ENCODE measurements at places on chromosomes 5 and 9.

GRCh38 chr9:87211669-87212068, 264.4 kb upstream of the GAS1 start:
- DNase-seq: no peak

DNA sequence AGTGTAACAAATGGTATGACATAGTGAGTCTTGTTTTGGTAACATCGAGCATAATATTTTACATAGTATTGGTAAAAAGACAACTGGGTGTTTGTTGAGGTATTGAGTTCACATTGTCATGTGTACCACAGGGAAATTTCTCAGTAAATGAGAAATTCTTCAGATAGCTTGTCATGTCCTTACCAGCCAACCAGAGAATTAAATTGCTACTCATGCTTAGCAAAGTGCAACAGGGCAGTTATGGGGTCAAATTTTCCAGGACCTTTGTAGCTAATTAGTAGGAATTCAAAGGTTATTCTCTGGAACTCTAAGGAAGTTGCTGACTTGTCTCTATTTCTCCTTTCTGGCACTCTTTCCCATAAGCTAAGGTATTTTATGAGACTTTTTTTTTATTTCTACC, 595.7 kb downstream of the EFNA5 start:
- no peak for DNase-seq

GRCh38 chr5:152568016-152568415, 162.9 kb upstream of the NMUR2 start:
- no peak for DNase-seq

- peak; percentile 67 for DNase-seq
Observed at GRCh38 chr9:127955294-127956015, 17.8 kb upstream of the DPM2 start.

DNA sequence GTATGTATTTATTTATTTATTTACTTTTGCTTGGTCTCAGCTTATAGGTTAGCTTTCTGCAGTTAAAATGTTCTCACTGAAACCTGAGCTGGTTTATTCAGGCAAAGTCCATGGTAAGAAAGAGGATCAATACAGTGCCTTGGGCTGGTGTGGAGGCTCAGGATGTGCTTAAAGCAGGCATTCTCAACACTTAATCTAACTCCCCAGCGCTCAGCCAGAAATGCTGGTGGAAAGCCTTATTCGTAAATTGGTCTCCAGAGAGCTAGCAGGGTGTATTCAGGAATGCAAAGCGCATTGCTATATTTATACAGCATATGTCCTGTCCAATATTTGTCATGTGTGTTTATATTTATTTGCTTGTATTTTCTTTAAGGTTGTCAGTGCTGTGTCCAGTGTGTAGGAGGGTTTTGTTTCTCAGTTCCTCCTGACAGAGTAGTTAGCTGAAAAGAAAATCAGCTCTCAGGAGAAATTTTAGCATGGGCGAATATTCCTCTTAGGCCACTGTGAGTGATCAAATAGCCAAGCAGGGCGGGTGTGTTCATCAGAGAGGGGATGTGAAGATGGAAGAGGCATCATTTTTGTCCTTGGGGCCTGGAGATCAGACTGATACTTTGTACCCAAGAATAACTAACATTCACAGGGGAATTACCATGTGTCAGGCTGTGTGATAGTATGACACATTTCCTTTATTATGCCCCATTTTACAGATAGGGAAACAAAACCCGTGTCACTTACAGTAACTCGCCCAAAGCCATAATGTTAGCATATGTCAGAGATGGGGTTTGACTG, 65.8 kb downstream of the DOCK2 start:
- no peak for DNase-seq

- DNase-seq: no peak
Observed at GRCh38 chr5:54187694-54188093, 122.7 kb downstream of the ARL15 start.

- DNase-seq: no peak
Observed at GRCh38 chr5:95424526-95424925, 33.4 kb downstream of the FAM81B start.

DNA sequence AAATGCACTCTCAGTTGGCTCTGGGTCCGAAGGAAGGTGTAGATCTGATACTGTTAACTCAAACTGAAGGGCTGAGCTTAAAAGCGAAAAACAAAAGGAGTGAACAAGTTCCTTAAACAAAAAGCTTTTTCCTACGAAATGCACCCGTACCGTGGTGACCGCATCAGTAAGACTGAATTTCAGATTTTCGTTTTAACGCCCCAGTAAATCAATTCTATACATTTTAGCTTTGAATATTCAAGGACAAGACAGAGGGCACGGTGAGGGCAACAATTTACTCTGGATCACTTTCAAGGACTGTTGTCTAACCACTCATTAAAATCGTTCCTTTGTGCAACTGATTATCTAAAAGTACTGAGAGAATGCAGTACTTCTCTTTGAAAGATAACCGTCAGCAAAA, 1.9 kb downstream of the HOMER1 start:
- no peak for DNase-seq

DNA sequence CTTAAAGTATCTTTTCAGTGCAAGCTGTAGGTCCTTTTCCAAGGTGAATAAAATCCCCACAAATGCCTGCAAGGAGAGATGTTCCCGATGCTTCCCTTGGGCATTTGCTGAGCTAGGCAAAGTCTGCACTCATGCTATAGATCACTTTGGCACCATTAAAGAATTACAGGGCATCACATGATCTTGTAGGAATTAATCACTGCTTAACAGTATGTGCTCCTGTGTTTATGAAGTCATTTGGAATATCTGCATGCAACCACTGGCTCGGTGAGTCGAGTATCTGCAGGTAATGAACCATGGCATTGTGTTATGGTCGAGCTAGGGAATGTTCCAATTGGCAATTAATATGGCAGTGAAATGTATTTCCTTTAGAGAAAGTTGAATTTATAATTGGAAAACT, 615.1 kb downstream of the TLE1 start:
- DNase-seq: no peak

DNA sequence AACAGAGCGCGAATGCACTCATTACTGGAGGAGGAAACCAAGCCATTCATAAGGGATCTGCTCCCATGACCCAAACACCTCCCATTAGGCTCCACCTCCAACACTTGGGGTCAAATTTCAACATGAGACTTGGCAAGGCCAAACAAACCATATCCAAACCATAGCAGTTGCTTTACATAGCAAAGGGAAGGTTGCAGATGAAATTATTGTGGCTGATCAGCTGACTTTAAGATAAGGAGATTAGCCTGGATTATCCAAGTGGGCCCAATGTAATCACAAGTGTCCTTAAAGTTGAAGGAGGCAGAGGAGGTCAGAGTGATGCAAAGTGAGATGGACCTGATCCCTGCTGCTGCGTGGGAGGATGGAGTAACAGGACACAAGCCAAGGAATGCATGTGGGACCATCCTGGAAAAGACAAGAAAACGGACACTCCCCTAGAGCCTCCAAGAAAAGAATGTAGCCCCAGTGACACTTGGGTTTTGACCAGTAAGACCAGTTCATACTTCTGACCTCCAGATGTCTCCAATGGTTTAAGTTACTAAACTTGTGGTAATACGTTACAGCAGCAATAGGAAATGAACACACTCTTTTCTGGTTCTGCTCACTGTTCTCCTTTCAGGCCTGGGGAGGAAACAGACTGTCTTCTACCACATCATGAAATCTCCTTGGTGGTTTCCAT, 167.3 kb downstream of the GNAQ start:
- no peak for DNase-seq

- no peak for DNase-seq
Observed at GRCh38 chr9:87805259-87805658, 77.4 kb upstream of the SPATA31E1 start.

- no peak for DNase-seq
Observed at GRCh38 chr9:38091310-38092199, 22.5 kb upstream of the SHB start.

All from stimulated activated CD4-positive, alpha-beta T cell treated with anti-CD3 and anti-CD28 coated beads, Interleukin-1b, Interleukin-23, amount 100 ng/mL, for 1 hour (primary cell).